ENCODE measurements at places on chromosomes 4 and X.

- no peak for DNase-seq
These were observed 32.3 kb downstream of the USP53 start for GRCh38 chr4:119244832-119245231.

DNA sequence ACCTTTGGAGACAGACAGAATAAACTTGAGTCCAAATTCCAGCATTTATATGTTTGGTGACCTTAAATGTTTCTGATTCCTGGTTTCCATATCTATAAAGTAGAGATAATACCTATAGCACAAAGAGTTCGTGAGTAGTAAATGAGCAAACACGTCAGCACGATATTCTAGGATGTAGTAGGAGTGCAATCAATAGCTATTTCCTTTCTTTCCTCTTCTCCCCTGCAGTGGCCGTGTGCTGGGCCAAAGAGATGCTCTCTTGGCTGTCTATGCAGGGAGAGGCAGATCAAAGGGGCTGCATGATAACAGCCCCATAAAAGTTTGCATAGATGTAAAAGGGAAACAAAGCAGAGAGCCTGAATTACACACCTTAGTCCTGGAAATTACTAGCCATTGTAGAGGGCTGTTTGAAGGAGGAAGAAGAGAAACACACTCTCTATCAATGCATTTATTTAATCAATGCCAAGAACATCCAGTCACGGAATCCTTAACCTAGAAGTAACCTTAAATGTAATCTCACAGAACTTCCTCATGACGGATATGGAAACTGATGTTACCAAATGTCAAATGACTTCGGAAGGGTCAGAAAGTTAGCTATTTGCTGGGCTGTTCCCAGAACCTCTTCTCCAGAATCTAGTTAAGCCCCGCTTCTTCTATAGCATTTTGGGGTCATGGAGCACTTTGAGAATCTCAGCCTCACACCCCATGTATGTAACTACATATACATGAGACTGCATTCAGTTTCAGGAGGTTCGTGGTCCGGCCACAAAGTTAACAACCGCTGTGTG, 35.5 kb upstream of the PLAC8 start:
- DNase-seq = no peak

DNA sequence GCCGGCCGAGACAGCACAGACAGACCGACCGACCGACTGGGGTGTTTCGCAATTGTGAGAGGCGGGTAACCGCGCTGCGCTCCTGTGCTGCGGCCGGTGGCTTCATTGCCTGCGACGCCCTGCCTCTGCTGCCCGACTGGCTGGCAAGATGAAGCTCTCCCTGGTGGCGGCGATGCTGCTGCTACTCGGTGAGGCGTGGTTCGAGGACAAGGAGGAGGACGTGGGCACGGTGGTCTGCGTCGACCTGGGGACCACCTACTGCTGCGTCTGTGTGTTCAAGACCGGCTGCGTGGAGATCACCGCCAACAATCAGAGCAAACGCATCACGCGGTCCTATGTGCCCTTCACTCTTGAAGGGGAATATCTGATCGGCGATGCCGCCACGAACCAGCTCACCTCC, 565.7 kb upstream of the SMIM31 start:
- no peak for DNase-seq

DNA sequence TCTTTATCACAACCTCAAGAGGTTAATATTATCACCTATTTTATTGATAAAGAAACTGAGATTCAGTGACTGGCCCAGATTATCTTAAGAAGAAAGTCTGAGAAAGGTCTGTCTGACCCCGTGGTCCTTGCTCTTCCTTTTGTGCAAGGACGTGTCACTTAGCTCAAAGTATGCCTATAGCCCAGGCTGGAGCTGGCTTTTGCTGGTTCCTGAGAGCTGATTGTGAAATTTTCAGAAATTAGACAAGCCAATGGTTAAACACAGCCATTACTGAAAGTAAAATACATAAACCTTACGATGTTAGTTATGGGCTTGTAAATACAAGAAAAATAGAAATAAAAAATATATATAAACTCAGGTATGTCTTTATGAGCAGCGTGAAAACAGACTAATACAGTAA, 70.1 kb downstream of the CHRNA9 start:
- DNase-seq = no peak

Data from NCI-H2171 treated with DMSO at 0.1 percent for 48 hours (cell line).